Right lobe of liver (tissue), 6 donors: ENCODE measurements at places on chromosomes 1 and 21. TPM values are rescaled to one million over a fixed set of nuclear protein-coding genes. Genes with fewer than 3 reads are reported as not detected.

The FGR gene
- 4.2 TPM for total RNA-seq

The ELAPOR1 gene
- 0.17 TPM for total RNA-seq

The LCK gene
- total RNA-seq: 1.2 TPM

The ADCY10 gene
- total RNA-seq: 0.44 TPM

The CCDC18 gene
- total RNA-seq: 4.3 TPM

The ADORA3 gene
- 6.3 TPM for total RNA-seq

The AGBL4 gene
- total RNA-seq: 0.06 TPM

The OR2L5 gene
- not detected for total RNA-seq

The LCE6A gene
- total RNA-seq: not detected

The KCNK2 gene
- total RNA-seq: not detected
